ENCODE measurements at places on chromosomes 7 and 10. TPM values are rescaled to one million over a fixed set of nuclear protein-coding genes. Genes with fewer than 3 reads are reported as not detected.

Gene PLOD3
- total RNA-seq: 34.0 TPM

Gene CACNB2
- total RNA-seq: not detected

DNA sequence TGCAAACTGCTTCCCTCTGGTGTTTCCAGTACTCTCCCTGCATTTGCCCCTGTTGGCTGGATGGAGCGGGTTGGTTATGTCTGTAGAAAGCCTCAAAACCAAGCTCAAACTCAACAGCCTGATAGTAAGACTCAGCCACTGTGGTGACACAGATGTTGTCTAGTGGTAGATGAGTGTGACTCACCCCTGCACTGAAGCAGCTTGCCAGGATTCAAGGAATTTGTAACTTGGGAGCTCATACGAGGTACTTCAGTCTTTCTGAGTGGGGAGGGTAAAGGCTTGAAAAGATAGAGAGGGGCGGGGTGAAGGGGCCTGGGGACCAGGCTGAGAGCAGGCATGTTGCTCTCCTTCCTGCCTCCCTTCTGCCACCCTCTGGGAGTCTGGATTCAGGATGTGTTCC, 22.9 kb upstream of the AQP1 start:
- H3K27ac ChIP-seq: no peak overlapping the region
- H3K4me1 ChIP-seq: peaks cover 2% of the 10 kb centered on the region
- H3K4me3 ChIP-seq: no peak overlapping the region
- DNase-seq: no peak

DNA sequence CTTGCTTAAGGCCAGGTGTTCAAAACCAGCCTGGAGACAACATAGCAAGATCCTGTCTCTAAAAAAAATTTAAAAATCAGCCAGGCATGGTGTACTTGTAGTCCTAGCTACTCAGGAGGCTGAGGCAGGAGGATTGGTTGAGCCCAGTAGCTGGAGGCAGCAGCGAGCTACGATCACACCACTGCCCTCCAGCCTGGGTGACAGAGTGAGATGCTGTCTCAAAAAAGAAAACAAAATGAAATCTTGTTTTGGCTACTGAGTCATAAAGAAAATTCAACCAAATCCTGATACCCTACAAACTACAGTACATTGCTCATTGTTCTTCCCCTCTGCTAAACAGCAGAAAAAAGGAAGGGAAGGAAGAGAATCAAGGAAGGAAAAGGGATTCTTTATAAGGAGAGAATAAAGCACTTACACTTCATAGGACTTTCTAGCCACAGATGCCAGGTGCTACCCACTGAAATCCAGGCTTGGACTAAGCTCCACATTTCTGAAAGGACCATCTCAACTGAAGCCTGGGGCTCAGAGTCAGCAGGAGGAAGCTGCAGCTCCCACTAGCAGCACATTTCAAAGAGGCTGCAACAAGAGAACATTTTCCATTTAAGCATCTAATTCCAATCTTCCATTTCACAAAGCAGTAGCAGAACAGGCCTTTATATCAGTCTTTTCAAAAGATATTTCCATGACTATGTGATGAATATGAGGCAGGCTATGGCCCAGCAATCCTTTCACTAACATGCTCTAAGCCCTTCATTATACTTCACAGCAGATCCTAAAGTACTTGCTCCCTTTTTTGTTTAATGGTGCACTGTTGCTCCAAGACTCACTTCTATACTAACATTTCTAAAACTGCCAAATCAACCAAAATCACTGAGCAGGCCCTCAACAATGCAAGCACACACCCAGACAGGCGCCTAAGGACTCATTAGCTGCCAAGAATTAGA, 13.5 kb downstream of the TNPO3 start:
- no peak for DNase-seq
- no peak overlapping the region for H3K27ac ChIP-seq
- no peaks in the 10 kb centered on the region for H3K27me3 ChIP-seq
- peaks cover 69% of the 10 kb centered on the region for H3K4me1 ChIP-seq
- H3K36me3 ChIP-seq: peaks cover 64% of the 10 kb centered on the region

DNA sequence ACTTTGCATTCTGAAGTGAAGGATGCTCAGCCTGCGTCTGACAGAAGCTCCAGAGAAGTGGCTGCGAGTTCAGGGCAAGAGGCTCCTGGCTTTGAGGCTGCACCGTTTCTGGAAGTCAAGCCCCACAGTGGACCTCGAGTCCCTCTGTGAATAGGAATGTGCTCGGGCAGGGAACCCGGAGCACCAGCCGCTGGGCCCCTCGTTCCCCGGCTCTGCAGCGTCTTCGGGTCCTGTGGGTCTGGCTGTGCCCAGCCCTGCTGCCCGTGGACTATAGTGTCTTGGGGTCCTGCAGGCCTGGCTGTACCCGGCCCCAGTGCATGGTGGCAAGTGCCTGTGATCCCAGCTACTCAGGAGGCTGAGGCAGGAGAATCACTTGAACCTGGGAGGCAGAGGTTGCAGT, 45.3 kb upstream of the PRKAR1B start:
- H3K4me3 ChIP-seq: no peak overlapping the region
- no peak for DNase-seq
- H3K27ac ChIP-seq: no peak overlapping the region
- H3K4me1 ChIP-seq: peaks cover under 1% of the 10 kb centered on the region

DNA sequence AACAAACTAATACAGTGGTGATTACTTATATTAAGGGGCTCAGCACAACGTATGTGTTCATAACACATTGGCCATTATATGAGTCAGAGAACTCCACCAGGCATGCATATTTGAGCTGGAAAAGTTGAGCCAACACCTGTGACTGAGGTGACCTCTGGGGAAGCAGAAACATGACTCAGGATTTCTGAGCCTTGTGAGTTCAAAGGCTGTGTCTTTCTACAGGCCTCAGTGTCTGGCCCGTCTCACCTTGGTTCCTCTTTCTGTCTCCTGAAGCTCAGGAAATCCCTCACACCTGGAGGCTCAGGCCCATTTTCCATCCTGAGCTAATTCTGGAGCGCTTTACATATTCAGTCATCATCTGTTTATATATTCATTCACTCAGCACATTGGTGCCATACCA, 230.9 kb upstream of the AGK start:
- H3K27ac ChIP-seq: no peak overlapping the region
- H3K27me3 ChIP-seq: peaks cover 4% of the 10 kb centered on the region
- DNase-seq: no peak

All from naive thymus-derived CD8-positive, alpha-beta T cell (primary cell).